Activated T-cell treated with anti-CD3 and anti-CD28 coated beads, Interleukin-2, amount 50 U/mL, for 24 hours (primary cell): ENCODE measurements at places on chromosomes 16 and 17.

- no peak for DNase-seq
Observed at GRCh38 chr16:51734220-51734619, 583.1 kb upstream of the SALL1 start.

- DNase-seq, result no peak
Observed at GRCh38 chr16:24738895-24739294, 9.4 kb downstream of the TNRC6A start.

DNA sequence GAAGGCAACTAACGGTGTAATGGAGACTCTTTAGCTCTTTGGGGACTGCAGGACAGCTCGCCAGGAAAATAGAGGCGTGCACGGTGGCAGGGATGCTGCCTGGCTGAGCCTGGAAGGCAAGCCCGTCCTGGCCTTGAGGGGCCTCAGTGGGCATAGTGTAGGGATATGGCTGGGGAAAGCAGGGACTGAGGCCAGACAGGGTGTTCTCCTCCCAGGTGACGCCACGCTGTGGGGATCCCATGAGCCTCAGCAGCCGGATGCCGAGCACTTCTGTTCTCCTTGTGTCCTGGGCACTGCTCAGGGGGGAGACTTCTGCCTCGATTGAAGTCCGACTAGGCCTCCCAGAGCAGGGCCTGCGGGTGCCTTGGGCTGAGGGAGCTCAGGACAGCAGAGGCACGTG is 89.2 kb downstream of the NPIPB11 start:
- DNase-seq, result no peak

DNA sequence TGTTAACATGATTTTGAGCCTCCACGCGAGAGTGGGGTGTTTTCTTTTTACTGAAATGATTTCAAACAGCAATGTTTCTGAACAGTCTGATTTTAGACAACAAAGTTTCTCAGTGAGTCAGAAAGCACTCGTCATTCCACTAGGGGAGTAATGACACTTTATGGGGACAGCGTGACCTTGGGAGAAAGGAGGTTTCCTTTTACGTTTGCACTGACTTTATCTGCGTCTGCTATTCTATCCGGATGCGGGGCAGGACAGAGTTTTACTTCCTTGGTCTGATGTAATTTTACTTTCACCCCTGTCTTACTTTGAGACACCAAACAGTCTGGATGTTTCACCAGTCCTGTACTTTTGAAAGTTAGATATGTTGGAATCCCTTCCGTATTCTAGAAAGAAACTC is 20.7 kb downstream of the SLC47A1 start:
- DNase-seq, result no peak

DNA sequence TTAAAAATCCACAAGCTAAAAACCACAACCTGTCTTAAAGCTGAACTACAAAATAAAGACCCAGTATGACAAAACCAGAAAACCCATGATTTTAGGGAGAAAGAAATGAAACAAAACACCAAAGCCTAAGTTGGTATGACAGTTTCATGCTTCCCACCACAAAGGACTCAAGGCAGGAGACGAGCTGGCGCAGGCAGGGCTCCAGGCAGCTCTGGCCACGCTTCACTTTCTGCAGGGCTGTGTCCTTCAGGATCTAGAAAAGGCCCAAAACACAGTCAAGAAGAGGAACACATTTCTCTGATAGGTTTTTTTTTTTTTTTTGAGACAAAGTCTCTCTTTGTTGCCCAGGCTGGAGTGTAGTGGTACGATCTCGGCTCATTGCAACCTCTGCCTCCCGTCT is 75.3 kb downstream of the WDR59 start:
- no peak for DNase-seq

- DNase-seq, result no peak
Observed at GRCh38 chr17:72588961-72589360, 468.1 kb downstream of the SOX9 start.

DNA sequence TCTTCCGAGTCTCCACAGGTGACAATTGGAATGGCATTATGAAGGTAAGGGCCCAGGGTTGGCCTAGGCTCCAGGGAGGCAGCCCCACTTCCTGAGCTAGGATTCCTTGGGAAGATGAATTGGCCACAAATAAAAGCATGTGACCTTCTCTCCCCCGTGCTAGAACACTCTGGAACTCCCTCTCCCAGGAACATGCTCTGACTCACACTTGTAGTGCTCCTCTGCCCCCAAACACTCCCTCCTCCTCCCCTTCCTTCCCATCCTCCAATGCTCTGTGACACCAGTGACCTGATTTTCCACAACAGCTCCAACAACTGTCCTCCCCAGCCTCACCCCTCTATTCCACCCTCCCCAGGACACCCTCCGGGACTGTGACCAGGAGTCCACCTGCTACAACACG is 16.4 kb upstream of the ABCC3 start:
- DNase-seq, result no peak
